ENCODE measurements at places on chromosomes 4 and X.

DNA sequence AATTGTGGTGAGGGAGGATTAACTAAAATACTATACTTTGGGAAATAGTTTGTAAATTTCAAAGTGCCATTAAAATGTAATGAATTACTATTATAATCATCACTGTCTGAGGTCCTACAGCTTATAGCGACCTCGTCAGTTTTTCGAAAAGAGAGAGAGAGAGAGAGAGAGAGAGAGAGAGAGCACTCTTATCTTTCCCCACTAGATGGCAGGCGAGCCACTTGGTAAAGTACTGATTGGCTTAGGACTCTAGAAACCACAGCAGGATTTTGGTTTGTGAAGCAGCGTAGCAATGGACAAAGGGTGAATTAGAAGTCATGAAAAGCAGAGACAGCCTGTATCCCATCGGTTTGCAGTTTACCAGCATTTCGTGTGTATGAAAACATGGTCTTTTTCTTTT is 52.5 kb downstream of the LINC00632 start:
- DNase-seq = peak; percentile 24

DNA sequence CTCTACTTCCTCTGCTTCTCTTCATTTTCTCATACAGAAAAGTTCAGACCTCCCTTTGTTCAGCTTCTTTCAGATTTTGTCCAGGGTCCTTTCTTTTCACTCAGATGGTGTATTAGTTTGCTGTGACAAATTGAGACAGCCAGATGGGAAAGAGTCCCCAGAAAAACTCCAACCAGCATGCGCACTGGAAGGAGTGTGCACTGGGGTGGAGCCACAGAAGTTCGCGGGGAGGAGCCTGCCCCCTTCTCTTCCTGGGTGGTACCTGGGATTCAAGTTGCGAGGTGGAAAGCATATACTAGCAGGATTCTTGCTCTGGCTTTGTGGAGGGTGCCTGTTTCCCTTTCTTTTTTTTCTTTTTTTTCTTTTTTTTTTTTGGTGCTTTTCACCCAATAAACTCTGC is 51.6 kb downstream of the SMIM20 start:
- no peak for DNase-seq

DNA sequence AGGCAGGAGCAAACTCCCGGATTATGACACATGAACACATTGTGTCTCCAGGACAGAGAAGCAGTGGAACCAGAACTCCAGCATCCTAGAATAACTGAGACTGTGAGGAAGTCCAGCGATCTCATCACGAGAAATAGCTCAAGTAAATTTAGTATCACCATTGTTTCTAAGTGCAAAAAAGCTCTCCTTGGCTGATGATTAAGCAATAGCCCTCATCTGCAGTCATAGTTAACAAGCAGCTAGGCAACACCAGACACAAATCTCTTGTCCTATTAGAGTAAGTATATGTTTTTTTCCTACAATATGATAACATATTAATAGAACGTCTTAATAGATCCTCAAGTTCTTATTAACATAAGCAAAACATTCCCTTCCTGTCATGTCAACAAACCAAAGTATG is 2.4 kb upstream of the CFAP299 start:
- DNase-seq = no peak

- no peak for DNase-seq
These were observed 3.3 kb downstream of the CXCL1 start for GRCh38 chr4:73872316-73873108.

- no peak for DNase-seq
These were observed 175.2 kb downstream of the ADGRL3 start for GRCh38 chr4:61375301-61375700.

DNA sequence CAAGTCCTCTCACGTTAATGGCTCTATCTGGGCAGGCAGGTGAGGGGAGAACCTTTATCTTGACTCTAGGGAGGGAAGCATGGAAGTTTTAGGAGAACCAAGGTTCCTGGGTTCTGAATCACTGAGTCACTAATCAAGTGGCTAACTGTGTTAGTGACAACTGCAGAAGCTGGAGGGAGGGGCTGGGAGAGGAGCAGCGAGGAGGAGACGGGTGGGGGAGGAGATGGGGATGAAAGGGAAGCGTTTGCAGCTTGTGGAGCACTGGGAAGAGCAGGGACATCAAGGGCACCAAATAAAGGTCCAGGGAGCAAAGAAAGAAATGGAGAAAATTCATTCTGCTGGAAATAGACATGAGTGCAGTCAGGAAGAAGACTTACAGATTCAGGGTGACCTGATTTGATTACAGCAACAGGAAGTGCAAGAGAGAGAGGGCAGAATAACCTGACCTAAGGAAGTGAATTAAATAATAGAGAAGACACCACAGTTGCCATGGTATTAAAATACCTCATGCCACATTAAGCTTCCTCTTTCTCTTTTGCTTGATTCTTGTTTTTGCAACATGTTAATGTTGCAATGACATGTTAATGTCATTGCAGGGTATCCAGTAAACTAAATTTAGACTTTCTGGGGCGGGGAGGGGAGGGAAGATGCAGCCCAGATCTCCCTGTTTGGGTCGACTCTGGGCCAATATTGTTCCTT is 4.5 kb upstream of the SETD7 start:
- peak; percentile 24 for DNase-seq

- no peak for DNase-seq
These were observed 9.0 kb upstream of the IGFBP7 start for GRCh38 chr4:57119054-57119651.

DNA sequence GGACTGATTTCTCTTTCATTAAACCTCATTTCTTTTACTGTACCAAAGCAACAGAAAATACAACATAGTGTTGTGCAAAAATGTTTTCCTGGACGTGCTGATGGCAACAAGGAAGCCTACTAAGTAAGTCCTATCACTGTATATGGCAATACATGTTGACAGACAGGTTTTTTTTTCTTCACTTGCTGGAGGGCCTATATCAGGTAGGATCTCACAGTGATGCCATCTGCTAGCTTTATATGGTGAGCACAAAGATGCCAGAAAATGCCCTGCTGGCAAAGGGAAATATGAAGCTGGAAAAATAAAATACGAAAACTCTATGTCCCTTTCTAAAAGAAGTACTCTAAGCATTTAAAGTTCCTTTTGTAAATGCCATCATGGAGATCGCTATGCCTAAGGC is 119.0 kb upstream of the PDLIM3 start:
- no peak for DNase-seq

DNA sequence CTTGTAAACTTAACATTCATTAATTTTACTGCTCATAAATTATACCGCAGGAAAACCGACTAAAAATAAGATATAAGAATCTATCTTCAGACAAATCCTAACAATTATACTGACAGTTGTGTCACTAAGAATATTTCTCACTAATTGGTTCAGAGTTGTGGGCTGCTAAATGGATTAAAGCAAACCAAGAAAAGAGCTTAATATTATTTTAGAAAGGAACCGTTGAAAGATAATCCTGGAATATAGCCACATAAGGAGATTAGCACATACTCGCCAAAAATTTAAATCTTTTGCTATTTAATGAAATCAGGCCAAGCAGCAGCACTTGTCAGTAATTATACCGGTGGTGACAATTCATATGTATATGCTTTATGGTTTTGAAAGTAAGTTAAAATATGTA is 132.8 kb downstream of the SLIT2 start:
- DNase-seq = no peak

DNA sequence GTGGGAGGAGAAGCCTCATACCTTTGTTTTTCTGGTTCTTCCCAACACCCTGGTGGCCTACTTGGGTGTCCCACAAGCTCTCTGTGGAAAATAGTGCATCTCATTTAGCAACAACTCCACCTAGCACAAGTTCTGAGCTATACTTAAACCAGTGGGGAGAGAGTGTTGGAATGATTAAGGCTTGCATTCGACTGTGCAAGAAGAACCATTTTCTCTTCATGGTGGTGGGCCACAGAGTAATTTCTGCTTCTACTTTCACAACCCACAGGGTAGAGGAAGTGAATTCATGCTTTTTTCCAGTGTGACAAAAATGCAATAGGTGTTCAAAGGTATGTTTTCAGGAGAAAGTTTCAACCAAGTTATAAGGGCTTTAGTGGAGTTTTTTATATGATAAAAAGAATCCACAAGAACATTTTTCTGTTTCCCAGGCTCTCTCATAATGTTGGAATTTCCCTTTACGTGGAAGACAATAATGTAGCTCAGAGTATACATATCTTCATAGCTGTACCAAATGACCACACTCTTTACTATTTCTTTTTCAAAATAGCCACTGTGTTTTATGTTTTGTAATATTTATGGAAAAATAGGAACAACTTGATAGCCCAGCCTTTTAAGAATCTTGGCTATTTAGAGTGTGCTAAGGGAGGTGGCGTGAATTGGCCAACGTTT is 80.3 kb upstream of the HHIP start:
- DNase-seq = no peak

DNA sequence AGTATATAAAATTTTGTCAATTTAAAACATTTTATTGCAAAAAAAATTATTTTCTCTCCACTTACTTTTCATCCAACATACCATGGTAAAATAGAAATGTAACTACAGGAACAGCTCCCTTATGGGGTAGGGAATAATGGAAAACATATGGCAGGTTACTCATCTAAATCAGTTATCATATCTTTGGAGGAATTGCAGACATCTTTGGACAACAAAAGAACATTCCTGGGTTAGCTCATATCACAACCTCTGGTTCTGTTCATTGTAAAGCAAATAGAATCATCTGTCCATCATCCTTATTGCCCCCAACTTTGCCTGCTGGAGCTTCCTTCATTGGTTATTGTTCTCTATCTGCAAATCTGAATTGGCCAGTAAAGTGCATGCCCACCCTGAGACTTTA is 387.5 kb upstream of the GRID2 start:
- DNase-seq = no peak

- DNase-seq = peak; percentile 31
These were observed 56.6 kb downstream of the LINC00632 start for GRCh38 chrX:140766024-140766611.

- DNase-seq = peak; percentile 20
These were observed 94.9 kb downstream of the ARHGAP24 start for GRCh38 chr4:85569730-85570299.

- no peak for DNase-seq
These were observed 8.3 kb upstream of the ZXDB start for GRCh38 chrX:57583477-57583876.

DNA sequence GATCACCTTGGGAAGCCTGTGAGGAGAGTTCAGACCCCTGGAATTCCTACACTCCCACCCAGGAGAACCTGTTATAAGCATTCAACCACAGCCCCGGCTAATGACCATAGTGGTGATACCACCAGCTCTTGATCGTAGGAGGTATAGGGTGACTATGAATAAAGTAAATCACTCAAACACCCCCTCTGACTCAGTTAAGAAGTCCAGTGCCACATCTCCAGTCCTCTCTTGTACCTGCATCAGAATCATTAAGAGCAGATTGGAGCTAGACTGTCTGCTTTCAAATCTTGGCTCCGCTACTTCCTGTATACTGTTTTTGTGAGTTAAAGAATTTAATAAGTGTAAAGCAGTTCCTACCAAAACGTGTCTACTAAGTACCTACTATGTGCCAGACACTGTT is 565.1 kb upstream of the DIPK2B start:
- no peak for DNase-seq

GRCh38 chrX:135605906-135606305 is 85.4 kb downstream of the INTS6L start:
- DNase-seq = no peak

DNA sequence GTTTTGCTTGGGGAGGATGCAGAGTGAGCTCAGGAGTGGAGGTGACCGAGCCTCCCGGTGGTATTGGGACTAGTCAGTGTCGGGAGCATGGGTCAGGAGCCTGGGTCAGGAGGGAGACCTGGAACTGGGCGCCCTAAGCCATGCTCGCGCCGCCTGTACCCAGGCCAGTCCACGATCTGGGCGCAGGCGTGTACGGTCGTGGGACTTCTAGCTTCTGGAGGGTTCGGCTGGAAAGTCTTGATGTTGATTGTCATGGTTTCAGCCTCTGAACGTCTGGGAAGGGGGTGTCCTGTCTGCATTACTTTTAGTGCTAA is 244 bp downstream of the EIF2S3 start:
- no peak for DNase-seq

GRCh38 chr4:19063662-19064061 is 1042.1 kb upstream of the LCORL start:
- no peak for DNase-seq

- DNase-seq = no peak
These were observed 104.7 kb upstream of the TLR2 start for GRCh38 chr4:153579410-153579809.

- no peak for DNase-seq
These were observed 824.0 kb downstream of the RAPGEF2 start for GRCh38 chr4:159926871-159927270.

DNA sequence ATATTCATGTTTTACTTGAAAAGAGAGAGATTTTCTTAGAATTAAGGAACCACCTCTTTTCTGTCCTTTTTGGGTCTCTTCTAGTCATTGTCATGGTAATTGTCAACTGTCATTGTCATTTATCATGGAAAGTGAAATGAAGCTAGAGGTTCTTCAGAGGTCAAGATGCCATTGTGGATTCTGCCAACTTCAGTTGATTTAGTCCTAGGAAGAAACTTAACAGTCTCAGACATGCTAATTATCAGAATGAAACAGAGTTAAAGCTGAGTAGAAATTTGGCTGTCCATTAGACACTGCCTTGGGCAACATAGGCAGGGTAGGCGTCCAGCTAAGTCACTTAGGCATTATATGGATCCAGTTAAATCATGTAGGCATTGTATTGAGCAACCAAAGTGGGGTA is 796.1 kb upstream of the ADGRL3 start:
- DNase-seq = no peak

- no peak for DNase-seq
These were observed 21.6 kb downstream of the PNMA6E start for GRCh38 chrX:153379508-153379907.

GRCh38 chr4:55609393-55609866 is 17.4 kb upstream of the PDCL2 start:
- DNase-seq = no peak

DNA sequence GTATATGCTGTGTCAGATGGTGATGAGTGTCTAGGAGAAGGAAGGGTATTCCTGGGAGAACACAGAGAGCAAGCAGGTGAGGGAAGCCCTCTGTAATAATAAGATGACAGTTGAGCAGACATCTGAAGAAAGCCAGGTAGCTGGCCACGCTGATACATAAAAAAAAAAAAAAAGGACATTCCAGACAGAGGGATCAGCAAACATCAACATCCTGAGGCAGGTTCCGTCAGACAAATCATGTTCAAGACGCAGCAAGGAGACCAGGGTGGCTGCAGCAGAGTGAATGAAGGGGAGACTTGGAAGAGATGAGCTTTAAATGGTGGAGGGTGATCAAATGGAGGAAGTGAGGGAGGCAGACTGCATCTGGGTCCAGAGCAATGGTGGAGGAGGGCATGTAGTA is 97.6 kb upstream of the ANXA3 start:
- no peak for DNase-seq

DNA sequence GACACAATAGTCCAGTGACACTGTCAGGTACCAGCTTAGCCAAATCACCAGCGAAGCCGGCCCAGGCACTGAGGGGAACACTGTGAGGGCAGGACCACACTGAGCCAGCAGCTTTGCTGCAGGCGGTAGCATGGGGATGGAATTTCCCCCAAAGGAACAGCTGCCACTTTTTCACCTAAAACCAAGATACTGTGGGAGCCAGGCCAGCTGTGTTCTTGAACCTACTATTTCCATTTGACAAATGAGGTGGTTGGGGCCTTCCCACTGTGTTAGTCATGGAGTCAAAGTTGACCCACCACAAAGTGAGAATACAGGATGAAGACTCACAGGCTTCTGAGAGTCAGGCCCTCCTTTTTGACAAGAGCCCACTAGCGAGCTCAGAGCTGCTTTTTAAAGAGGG is 70.7 kb upstream of the SH3RF1 start:
- DNase-seq = peak; percentile 17

Measured in GM10248 (cell line).